ENCODE measurements at places on chromosomes 5 and 9.
A peak's percentile ranks its signal among the peaks of the same experiment; 100 is the strongest.

GRCh38 chr9:92325991-92326500 is 293 bp downstream of the CENPP start:
- DNase-seq = peak; percentile 40

GRCh38 chr5:115180165-115180709 is 10.5 kb upstream of the TRIM36 start:
- peak; percentile 66 for DNase-seq

- no peak for DNase-seq
Observed at GRCh38 chr5:176742246-176743105, 67.9 kb upstream of the UNC5A start.

- DNase-seq = no peak
Observed at GRCh38 chr5:39264528-39264927, 45.2 kb upstream of the FYB1 start.

- no peak for DNase-seq
Observed at GRCh38 chr5:140966293-140967225, at the start of gene PCDHAC2. TSS of gene PCDHAC2 (plus strand) at chr5:140966476. CDS start at chr5:140966767, 291 bp downstream.

DNA sequence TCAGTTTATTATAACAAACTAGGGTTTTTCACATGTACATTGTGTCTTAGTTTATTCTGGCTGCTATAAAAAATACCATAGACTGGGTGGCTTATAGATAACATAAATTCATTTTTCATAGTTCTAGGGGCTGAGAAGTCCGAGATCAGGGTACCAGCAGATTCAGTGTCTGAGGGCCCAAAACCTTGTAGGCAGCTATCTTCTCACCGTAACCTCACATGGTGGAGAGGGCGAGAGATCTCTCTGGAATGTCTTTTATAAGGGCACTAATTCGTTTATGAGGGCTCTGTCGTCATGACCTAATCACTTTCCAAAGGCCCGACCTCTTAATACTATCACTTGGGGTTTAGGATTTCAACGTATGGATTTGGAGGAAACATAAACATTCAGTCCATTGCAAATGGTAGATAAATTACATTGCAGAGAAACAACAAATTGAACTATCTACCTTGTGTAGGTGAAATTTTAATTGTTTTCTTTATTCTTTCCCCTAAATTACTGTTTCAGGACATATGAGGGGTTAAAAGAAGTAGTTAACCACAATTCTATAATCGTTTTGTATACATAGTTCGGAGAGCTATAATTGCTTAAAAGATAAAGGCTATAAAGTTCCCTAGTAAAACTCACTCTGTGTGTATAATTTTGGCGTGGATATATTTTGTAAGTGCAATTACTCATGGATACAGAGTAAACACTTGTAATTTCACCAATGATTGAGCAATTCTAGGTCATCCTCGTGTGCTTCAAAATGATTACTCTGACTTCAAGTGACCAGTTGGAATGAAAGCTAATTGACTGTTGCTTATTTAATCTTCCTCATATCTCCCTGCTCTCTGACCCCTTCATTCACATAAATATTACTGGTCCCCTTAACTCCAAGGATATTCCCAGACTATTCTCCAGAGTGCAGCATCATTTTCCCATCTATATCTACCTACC is 247.5 kb upstream of the TMEM161B start:
- DNase-seq = no peak

- DNase-seq = no peak
Observed at GRCh38 chr5:38547257-38547656, 9.2 kb downstream of the LIFR start.

DNA sequence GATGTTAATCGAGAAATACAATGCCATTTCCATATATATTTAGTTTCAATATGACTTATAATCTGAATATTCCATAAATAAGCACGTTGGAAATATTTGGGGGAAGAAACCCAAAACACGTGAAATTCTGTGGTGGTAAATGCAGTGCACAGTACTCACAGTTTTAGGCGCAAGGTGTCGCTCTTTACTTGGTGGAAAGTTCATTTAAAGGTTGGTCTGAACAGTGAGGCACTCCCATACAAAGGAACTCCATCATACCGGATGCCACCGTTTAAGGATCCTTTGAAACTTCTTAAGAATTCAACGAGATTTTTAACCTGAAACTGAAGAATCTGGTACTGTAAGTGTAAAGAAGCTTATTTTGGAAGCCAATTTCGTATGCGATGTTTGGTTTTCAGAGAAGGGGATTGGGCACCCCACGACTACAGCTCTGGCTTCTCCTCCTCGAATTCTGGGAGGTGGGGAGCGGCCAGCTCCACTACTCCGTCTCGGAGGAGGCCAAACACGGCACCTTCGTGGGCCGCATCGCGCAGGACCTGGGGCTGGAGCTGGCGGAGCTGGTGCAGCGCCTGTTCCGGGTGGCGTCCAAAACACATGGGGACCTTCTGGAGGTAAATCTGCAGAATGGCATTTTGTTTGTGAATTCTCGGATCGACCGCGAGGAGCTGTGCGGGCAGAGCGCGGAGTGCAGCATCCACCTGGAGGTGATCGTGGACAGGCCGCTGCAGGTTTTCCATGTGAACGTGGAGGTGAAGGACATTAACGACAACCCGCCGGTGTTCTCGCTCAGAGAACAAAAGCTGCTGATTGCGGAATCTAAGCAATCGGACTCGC is at the start of gene PCDHA11:
PCDHA11 (plus strand) TSS at position 237 of the 834 bp plus-strand sequence; CDS start at position 384, 147 bp downstream.
- DNase-seq = no peak
